Thymus (tissue), 14 donors: ENCODE measurements at places on chromosomes 7 and 10. TPM values are rescaled to one million over a fixed set of nuclear protein-coding genes. Genes with fewer than 3 reads are reported as not detected.

ICA1 gene
- total RNA-seq, result 6.3 TPM

GJD4 gene
- total RNA-seq, result 0.09 TPM

WDFY4 gene
- 25.1 TPM for total RNA-seq

SPAM1 gene
- total RNA-seq, result not detected

- no peak for DNase-seq
Measured at GRCh38 chr10:124213899-124214510, 120.6 kb upstream of the CHST15 start.

DNA sequence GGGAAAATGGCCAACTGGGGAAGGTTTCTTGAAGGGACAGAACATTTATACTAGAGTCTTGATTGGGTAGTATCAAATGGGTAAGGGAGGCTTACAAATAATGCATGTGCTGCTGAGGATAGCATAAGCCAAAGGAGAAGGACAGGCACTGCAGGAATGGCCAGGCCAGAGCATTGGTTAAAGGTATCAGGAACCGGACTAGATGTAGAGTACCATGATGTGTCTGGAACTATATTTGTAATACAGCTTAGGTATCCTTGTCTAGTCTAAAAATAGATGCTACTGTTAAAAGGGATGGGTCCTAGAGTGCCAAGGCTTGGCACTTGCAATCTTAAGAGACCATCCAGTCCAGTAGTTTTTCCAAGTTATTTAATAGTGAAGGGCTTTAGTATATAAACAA is 20.3 kb downstream of the TMEM243 start:
- DNase-seq, result no peak

DNA sequence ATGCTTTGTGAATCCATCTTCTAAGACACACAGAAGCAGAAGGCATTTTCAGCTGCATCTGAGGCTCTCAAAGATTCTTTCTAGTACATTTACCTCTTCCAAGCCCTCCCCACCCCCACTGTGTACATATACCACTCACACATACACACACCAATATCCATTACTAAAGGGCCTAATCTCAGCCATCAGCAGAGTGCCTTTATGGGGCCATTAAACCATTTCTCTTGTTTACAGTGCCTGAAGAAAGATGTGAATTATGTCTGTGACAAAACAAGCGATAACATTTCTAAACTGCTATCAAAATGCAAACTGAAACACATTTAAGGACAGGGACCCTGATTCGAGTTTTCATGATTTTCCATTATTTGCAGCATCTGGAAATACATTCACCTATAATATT is 40.0 kb downstream of the ETV1 start:
- DNase-seq, result no peak

- DNase-seq, result no peak
Measured at GRCh38 chr7:151320263-151320845, 21.3 kb upstream of the NUB1 start.

- no peak for DNase-seq
Measured at GRCh38 chr10:67527351-67527750, 168.6 kb downstream of the CTNNA3 start.

GRCh38 chr7:159141660-159142059 is 3.0 kb downstream of the VIPR2 start:
- no peak for DNase-seq
